ENCODE measurements at places on chromosomes 6 and 20.
A peak's percentile ranks its signal among the peaks of the same experiment; 100 is the strongest.

DNA sequence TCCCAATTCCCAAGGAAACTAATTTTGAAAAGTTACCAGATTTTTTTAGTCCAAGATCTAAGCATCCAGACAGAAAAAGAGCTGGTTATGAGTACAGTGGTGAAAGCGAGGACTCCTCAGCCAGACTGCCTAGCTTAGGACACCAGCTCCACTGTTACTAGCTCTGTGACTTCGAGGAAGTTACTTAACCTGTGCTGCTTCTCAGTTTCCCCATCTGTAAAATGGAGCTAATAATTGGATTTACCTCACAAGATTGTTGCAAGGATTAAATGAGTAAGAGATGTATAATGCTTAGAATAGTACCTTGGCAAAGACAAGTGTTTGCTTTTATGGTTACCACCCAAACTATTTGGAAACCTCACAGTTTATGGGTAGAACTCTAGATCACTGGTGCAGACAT, 1.1 kb downstream of the NT5DC1 start:
- no peak for DNase-seq

GRCh38 chr6:12110523-12111362, 98.6 kb downstream of the HIVEP1 start:
- no peak for DNase-seq

DNA sequence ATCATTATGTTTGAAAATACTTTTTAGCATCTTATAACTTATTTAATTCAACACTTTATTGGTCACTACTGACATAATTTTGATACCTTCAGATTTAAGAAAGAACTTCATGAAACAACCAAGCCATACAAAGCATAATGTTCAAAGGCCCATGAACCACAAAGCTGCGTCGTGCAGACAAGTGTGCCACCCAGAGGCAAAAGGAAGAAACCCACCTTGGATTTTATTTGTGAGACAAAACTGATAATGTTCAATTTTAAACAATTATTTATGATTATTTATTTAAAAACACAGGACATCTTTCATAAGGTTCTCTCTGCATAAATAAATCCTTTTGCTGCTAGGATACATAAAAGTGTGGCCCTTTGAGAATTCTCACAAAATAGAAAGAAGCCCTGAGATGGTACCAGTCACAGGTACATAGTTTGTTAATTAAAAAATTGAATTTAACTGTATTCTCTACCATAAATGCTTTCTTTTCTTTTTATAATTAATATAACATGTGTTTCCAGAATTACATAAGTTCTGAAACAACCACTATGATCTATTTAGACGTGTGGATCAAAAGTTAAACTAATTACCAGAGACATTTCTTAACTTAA, 143.7 kb downstream of the RALGAPA2 start:
- no peak for DNase-seq

- DNase-seq = no peak
These were observed 140.2 kb upstream of the RPS6KA2 start for GRCh38 chr6:166767230-166767629.

GRCh38 chr6:155495011-155495768, 39.6 kb upstream of the NOX3 start:
- DNase-seq = no peak

- peak; percentile 37 for DNase-seq
These were observed 72.3 kb downstream of the OR2B2 start for GRCh38 chr6:27839626-27840475.

DNA sequence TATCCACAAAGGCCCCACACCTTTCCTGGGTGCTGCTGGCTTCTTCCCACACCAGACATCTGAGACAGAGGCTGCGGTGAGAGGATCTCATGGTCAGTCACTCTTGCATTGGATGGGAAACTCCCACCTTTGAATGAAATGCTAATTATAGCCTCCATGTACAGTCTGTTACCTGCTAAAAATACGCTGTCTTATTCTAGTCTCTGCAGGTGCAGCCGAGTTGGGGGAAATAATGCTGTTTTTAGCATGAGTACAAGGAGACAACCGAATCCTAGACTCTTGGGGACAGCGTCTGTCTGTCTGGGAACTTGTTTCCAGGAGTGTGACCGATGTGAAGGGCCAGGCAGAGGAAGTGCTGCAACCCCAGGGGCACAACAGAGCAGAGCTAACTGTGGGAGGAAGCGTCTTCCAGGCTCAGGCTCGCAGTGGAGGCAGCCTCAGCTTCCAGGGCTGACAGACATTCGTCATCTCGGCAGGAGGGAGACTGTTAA, 286.2 kb downstream of the PREX1 start:
- no peak for DNase-seq

DNA sequence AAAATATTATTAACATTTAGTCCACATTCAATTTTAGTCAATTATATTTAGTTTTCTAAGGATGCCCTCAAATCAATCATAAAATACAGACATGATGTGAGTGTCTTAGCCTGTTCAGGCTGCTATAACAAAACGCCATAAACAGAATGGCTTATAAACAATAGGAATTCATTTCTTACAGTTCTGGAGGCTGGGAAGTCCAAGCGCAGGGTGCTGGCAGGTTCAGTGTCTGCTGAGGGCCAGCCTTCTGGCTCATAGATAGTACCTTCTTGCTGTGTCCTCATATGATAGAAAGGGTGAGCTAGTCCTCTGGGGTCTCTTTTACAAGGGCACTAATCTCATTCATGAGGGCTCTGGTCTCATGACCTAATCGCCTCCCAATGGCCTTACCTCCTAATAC, 10.0 kb upstream of the CDC5L start:
- no peak for DNase-seq

- DNase-seq = no peak
These were observed 25.7 kb downstream of the HEBP2 start for GRCh38 chr6:138429761-138430160.

GRCh38 chr6:144653885-144654505, 368.9 kb downstream of the UTRN start:
- no peak for DNase-seq

GRCh38 chr6:1910621-1911407, 301.1 kb downstream of the FOXC1 start:
- DNase-seq = no peak

DNA sequence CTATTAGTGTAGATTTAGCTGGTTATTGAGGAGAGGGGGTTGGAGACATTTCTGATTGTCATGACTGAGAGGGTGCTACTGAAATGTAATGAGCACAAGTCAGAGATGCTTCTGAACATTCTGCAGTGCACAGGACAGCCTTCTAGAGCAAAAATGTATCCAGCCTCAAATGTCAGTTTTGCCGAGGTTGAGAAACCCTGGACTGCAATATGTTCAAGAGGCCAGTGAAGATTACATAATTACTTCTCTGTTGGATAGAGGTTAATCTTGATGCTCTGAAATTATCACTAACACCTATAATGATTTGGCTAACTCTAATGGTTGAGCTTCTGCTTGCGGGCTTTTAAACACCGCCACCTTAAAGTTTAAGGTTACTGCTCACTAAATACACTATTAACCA, 3.4 kb upstream of the DUSP22 start:
- DNase-seq = no peak

GRCh38 chr6:73695619-73696421, at the start of gene CD109:
CD109 (plus strand) TSS chr6:73696203; CDS start chr6:73696216, 13 bp downstream.
- peak; percentile 73 for DNase-seq

- no peak for DNase-seq
These were observed 117.4 kb upstream of the SLC24A3 start for GRCh38 chr20:19094959-19095541.

- no peak for DNase-seq
These were observed 127.5 kb upstream of the SCGN start for GRCh38 chr6:25524542-25524941.

DNA sequence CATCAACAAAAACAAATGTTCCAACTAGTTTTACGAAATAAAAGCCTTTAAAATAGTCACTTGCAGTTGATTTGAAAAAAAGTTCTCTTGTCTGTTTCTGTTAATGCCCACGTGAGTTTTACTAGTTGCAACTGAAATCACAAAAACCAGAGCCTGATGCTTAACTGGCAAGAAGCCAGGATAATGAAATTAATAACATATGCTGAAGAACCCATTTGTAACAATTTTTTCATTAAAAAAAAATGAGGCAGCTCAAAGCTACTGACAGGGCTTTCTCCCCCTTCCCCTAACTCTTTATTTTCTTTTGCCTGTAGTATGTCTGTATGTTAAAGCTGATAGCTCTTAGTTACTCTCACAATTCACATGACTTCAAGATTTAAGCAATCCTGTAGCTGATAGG, 132.7 kb upstream of the EYA4 start:
- no peak for DNase-seq

GRCh38 chr20:50663095-50663821, 28.1 kb downstream of the RIPOR3 start:
- DNase-seq = no peak

- DNase-seq = no peak
These were observed 105.5 kb upstream of the BACH2 start for GRCh38 chr6:90401933-90402830.

DNA sequence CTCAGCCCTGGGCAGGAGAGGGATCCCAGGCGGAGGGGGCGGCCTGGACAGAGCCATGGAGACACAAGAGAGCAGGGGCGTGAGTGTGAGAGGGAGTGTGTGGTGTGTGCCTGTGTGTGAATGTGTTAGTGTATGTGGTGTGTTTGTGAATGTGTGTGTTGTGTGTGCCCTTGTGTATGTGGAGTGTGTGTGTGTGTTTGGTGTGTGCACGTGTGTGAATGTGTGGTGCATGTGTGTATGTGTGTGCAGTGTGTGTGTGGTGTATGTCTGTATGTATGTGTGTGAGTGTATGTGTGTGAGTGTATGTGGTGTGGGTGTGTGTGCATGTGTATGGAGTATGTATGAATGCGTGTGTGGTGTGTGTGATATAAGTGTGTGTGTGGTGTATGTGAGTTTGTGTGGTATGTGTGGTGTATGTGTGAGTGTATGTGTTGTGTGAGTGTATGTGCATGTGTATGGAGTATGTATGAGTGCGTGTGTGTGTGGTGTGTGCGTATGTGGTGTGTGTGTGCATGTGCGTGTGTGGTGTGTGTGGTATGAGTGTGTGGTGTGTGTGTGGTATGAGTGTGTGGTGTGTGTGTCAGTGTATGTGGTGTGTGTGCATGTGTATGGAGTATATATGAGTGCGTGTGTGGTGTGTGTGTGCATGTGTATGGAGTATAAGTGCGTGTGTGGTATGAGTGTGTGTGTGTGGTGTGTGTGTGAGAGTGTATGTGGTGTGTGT, 175.2 kb upstream of the AFDN start:
- no peak for DNase-seq

GRCh38 chr6:14290772-14291330, 173.3 kb downstream of the CD83 start:
- no peak for DNase-seq

DNA sequence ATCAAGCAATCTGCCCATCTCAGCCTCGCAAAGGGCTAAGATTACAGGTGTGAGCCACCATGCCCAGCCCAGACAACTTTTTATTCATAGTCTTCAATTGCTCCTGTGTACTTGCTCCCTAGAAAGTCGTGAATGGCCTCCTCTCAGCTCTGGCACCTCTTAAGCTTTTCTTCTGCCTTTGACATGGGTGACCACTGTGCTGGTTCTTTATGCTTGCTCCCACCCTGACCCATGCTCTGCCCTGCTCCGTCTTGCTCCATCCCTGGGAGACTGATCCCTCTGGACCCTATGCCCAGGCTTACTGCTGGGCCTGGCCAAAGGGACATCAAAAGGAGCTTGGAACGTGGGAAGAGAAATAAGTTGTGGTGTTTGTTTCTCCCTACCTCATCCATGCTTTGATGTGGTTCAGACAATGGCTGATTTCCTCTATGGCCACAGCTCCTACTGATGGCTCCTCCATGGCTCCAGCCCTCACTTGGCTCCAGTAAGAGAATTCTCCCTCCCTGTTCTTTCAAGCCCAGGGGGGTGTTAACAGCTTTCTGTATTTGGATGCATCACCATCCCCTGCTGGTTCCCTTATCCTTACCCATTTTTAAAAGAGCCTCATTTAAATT, 7.7 kb upstream of the TREM2 start:
- DNase-seq = no peak

- DNase-seq = no peak
These were observed 185.6 kb downstream of the GJA10 start for GRCh38 chr6:90079560-90080490.

GRCh38 chr20:57265997-57266290, 497 bp downstream of the BMP7 start:
- no peak for DNase-seq

- DNase-seq = no peak
These were observed 245.1 kb upstream of the AFDN start for GRCh38 chr6:167581637-167582036.

GRCh38 chr6:135221042-135221441, 39.9 kb downstream of the MYB start:
- no peak for DNase-seq

- no peak for DNase-seq
These were observed 13.4 kb upstream of the IP6K3 start for GRCh38 chr6:33759887-33760629.

GRCh38 chr6:125194941-125195340, 41.4 kb downstream of the TPD52L1 start:
- DNase-seq = peak; percentile 5

DNA sequence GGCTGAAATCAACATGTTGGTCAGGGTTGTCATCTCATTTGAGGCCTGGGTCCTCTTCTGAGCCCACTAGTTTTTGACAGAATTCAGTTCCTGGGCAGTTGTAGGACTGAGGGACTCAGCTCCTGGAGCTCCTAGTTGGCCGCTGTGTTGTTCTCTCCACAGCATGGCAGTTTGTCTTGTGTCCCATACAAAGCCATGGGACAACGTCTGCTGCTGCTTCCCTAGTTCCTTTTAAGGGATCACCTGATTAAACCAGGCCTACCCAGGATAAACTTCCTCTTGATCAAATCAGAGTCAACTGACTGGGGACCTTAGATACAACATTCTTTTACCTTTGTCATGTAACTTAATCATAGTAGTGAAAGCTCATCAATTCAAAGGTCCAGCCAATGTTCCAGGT, 141.0 kb downstream of the BCAS1 start:
- no peak for DNase-seq

- DNase-seq = no peak
These were observed 28.8 kb upstream of the HIVEP1 start for GRCh38 chr6:11983306-11983705.

DNA sequence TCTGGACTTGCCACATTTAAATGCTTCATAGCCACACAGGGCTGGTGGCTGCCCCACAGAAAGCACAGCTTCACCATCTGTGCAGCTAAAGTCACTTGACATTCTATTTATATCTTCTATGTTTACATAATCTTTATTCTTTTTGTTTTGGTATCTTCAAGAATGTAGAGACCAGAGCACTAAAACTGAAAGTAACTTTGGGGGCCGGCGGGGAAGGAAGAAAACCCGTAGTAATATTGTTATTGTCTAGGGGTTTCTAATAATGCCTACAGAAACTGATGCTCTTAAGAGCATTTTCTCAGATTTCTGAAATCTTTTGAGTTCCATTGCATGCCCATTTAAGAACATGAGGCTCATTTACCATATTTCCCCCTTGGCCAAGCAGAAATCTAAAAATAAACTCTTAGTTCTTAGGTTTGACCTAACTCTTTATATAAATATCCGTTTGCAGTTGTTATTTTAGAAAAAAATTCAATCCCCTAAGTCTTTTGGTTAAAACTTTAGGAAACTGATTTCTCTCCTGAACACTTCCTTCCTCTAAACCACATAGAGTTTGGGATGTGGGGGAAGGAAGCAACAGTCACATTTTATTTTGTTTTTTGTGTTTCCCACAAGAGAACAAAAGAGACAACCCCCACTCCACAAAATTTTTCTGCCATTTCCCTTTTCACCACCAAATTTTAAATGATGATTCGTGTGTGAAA, 207.6 kb downstream of the OGFRL1 start:
- DNase-seq = no peak
